ENCODE measurements at places on chromosomes 7 and 10. TPM values are rescaled to one million over a fixed set of nuclear protein-coding genes. Genes with fewer than 3 reads are reported as not detected.

LIPM gene
- total RNA-seq, result not detected

ASB10 gene
- total RNA-seq, result not detected

FAM221A gene
- total RNA-seq, result 6.9 TPM

NEUROG3 gene
- total RNA-seq, result not detected

COL13A1 gene
- not detected for total RNA-seq

MCM10 gene
- total RNA-seq, result 0.79 TPM

DUSP5 gene
- total RNA-seq, result 59.1 TPM

STEAP1B gene
- 0.44 TPM for total RNA-seq

RAB18 gene
- total RNA-seq, result 69.5 TPM

C10orf67 gene
- total RNA-seq, result not detected

SPDYE5 gene
- 0.23 TPM for total RNA-seq

NPC1L1 gene
- total RNA-seq, result 0.10 TPM

ETV1 gene
- total RNA-seq, result 0.26 TPM

DNA sequence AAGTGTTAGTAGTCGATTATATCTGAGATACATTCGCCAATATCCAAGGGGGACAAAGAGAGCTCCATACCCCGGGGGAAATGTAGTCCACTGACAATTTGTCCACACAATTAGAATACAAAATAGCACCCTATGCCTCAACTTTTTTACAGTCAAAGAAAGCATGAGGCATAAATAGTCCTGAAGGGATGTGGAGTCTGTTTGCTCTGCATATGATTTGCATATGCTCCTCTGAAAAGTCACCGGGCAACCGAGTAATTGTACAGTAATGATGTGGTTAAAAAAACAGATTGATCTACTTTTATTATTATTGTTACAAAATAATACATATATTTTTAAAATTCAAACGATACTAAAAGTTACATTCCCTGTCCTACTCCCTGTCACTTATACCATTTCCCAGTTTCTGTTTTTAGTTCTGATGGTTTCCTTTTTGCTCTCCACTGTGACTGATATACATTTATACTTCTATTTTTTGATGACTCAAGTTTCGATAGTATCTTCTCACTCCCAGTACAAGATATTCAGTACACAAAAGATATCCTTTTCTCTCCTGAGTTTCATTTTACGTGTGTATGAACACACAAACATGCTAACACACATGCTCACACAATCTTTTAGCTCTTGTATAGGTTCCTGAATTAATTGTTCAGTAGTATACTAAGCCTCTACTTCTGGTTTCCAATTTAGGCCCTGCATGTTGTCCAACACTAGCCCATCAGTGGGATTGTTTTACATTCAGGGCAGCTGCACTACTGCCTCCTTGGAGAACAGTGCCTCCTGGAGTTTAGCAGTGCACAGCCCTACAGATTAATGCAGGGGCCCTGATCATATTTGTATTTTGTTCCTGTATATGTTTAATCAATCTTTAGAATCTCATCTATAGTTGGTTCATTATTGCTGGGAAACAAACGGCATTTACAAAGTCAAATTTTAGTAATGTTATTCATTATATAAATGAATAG lies 130.9 kb downstream of the TES start:
- DNase-seq, result no peak

DNA sequence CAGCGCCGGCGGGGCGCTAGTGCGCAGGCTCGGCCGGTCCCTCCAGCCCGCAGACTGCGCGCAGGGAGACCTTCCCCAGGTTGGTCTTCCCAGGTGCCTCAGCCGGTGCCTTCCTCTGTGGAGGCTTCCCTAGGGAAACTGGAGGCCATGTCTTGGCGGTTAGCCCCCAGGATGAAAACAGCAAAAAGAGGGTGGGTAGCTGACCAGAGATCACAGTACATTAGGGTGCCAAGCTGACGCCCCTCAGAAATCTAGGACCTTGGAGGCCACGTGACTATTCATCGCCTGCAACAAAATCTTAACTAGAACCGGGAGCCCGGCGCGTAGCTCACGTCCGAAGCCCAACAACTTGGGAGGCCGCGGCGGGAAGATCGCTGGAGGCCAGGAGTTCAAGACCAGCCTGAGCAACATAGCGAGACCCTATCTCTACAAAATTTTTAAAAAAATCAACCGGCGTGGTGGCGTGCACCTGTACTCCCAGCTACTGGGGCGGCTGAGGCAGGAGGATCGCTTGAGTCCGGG lies 327 bp upstream of the FIS1 start:
- DNase-seq, result no peak

DNA sequence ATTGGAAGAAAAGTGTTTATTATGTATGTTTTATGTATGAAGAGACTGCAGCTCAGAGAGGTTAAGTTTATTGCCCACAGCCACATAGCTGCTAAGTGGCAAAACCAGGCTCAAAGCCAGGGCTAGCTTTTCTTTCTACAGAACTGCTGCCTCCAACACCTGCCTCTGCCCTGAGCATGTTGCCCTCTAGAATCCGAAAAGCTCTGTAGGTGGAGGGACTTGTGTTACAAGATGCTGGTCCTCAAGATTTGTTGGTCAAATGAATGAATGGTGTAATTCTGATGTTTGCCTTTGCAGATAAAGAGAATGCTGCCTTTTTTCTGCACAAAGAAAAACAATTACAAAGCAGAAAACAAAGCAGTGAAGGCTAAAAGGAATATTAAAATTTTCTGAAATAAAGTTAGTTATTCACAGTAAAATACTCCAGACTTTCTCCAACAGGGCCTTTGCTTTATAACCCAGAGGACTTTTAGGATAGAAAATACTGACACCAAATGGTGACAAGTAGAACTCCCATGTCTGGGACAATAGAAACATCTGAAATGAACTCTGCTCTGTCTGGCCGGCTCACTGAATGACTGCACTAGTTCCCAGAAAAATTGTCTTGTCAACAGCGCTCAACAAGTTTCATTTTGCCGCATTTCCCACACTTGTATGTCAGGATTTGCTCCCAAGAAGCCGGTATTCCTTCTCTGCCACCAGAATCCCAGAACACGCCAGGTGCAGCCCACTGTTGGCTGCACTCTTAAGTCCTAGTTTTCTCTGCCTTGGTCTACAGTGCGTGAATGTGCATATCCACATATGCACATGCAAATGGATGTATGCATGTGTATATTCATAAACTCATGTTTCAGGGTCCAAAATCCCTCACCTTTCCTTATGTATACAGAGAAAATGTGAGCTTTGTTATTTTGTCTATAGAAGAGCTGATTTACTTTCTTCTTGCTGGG lies 11.0 kb upstream of the DNTT start:
- DNase-seq, result peak; percentile 44

DNA sequence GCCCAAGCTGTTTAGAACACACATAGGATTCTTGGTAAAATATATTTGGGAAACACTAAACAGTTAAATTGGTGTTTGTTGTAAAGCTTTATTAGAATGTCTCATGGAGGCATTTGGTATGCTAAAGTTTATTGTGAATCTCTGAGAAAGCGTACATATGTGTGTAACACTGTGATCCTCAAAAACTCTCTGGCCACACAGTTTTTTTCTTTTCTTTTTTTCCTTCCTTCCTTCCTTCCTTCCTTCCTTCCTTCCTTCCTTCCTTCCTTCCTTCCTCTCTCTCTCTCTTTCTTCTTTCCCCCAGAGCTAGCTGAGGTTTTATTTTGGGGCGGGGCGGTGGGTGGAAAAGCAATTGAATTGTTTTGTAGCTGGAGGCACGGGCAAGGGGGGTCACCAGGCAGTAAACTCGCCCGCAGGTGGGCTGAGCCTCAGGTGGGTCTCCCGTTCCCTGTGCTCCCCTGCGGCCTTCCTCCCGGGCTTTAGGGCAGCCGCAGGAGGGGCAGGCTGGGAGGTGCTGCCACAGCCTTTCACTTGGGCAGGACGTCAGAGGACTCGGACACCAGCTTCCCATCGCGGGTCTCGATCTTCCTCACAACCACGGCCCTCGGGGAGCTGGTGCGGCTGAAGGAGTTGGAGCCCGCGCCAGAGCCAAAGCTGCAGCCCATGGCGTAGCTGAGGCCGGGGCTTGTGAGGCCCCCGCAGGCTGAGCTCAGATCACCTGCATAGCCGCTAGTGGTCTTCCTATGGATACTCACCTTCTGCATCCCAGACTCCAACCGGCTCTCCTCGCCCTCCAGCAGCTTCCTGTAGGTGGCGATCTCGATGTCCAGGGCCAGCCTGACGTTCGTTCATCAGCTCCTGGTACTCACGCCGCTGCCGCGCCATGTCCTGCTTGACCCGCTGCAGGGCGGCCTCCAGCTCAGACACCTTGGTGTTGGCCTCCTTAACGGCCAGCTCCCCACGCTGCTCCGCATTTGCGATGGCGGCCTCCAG lies 459.0 kb downstream of the GATA3 start:
- no peak for DNase-seq

- DNase-seq, result no peak
Measured at GRCh38 chr7:65390588-65390987, 16.9 kb downstream of the ZNF92 start.

DNA sequence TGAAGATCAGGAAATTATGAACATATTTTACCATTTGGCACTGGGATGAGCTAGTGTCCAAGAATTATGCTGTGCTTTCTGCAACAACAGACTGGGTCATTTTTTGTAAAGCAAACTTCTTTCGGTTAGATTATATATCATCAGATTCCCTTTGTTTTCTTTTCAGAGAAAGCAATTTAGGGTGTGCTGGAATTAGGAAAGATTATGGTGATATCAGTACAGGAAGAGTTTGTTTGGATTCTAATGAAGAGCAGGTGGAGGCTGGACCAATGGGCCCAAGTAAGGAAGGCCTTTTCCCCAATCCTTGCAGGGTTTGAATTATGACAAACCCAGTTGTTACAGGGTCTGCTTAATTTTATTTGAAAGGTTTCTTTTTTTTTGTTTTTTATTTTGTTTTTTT lies 1092.8 kb downstream of the KCNMA1 start:
- DNase-seq, result no peak

DNA sequence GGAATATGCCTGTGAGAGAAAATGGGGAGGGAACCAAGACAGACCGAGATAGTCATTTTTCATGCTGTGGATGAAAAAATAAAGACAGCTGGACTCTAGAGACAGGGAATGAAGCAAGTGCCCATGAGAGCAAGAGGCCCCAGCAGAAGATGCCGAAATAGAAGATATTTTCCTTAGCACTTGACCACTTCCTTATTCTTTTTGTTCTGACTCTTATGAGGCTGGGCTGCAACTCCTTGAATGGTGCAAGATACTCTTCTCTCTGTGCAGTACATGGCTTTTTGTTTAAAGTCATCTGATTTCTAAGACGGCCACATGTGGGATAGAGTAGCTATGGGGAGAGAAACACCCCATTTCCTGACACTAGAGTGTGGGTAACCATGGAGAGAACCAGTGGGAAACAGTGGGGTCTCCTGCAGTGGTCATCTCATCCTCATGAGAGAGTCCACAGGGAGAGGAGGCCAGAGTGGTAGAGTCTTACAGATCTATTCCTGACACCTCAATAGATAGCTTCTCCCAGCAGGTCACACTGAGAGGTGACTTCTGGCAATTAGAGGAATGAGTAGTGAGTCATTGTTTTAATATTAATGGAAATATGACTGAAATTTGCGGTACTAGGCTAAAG lies 18.0 kb upstream of the VCL start:
- DNase-seq, result no peak

GRCh38 chr7:44535348-44536064 lies 5.6 kb downstream of the NPC1L1 start:
- DNase-seq, result no peak

GRCh38 chr7:25754751-25755150 lies 397.2 kb upstream of the NFE2L3 start:
- no peak for DNase-seq

- DNase-seq, result no peak
Measured at GRCh38 chr7:51607447-51607846, 290.8 kb upstream of the COBL start.

DNA sequence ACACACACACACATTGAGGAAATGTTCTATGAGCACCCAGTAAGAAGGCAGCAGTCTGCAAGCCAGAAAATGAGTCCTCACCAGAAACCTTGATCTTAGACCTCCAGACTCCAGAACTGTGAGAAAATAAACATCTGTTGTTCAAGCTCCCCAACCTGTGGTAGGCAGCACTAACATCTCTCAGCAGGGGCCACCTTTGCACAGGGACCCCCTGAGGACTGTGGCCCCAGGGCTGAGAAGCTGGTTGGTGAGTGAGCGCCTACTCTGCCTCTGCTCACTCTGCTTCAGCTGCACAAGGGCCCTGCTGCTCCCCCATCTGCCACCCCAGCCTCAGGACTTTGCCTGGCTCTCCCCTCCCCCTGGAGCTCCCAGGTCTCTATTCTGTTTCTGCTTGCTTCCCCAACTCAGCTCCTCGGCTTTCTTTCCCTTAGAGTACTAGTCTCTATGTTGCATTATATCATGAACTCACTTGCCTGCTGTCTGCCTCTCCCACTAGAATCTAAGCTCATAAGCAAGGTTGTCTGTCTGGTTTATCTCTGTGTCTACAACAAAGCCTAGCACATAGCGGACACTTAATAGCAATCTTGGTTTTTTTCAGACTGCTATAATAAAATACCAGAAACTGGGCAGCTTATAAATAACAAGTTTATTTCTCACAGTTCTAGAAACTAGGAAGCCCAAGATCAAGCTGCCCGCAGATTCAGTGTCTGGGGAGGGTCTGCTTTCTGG lies 40.4 kb upstream of the PRLHR start:
- no peak for DNase-seq

DNA sequence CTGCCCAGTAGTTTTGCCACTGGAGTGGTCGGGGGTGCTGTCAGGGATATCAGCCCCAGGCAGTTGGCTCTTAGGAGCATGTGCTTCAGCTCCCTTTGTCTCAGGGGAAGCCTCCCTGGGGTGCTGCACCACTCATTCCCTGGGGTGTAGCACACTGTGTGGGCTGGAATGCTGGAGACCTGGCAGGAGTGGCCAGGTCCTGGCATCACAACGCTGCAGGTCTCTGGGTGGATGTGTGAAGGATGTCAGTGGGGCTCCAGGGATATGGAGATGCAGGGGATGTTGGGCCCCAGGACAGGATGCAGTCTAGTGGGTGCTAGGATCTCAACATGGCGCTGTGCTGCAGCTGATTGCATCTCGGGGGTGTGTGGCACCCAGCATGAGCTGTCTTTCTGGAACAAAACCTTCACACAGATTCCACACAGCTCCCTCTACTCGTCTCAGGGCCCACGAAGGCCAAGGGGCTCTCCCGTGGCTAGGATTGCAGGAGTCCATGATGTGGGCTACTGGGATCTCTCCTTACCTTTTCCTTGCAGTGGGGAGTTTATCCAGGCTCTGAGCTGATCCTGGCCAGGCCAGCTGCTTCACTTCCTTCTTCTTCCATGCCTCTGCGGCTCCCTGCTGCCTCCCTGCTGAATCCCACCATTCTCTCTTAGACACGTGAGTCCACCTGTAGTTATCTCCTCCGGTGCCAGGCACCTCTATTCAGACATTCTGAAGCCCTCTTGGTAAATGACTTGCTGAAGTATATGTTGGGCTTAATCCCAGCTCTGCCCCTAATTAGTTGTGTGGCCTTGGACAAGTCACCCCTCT lies 295.1 kb downstream of the RPS24 start:
- no peak for DNase-seq

- no peak for DNase-seq
Measured at GRCh38 chr7:138962561-138963270, 18.5 kb downstream of the KIAA1549 start.

DNA sequence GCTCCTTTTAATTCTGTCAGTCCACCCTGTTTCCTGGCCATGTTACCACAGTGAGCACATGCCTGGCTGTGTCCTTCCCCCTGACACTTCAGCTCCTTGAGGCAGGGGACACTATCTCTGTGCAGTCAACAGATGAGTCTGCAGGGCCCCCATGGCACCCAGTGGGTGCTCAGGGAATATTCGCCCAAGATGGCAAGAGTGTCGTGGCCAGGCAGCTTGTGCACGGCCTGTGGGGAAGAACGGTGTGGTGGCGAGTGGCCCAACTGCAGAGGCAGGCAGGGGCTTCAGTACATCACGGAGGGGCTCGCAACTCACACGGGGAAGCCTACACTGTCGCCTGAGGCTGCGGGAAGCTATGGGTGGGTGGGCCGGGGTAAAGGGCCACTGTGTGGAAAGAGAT lies 91.1 kb downstream of the TRRAP start:
- no peak for DNase-seq
